Ureter (tissue), 1 donor: ENCODE measurements at places on chromosomes 12 and 14. TPM values are rescaled to one million over a fixed set of nuclear protein-coding genes. Genes with fewer than 3 reads are reported as not detected.

The TTC6 gene
- 21.3 TPM for total RNA-seq

The TAS2R13 gene
- total RNA-seq, result 7.9 TPM

- no peak for DNase-seq
These were observed 15.9 kb upstream of the ATP6V0A2 start for GRCh38 chr12:123696207-123696606.

The SMCO3 gene
- not detected for total RNA-seq

DNA sequence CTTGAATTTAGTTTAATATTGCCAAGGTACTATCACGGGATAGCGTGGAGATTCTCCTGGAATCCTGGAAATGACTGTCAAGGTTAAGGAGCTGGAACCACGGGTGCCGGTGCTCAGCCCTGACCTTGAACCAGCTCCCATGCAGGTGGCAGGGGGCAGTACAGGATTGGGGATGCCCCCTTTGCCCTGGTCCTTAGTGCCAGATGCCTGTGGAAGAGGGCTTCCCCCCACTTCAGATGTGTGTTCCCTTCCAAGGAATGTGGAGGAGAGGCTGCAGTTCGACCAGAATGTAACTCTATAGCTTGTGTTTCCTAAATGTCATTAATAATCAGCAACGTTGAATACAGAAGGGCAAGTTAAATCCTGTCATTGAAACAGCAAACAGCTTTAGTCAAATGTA lies 258.9 kb downstream of the VRK1 start:
- DNase-seq, result no peak

DNA sequence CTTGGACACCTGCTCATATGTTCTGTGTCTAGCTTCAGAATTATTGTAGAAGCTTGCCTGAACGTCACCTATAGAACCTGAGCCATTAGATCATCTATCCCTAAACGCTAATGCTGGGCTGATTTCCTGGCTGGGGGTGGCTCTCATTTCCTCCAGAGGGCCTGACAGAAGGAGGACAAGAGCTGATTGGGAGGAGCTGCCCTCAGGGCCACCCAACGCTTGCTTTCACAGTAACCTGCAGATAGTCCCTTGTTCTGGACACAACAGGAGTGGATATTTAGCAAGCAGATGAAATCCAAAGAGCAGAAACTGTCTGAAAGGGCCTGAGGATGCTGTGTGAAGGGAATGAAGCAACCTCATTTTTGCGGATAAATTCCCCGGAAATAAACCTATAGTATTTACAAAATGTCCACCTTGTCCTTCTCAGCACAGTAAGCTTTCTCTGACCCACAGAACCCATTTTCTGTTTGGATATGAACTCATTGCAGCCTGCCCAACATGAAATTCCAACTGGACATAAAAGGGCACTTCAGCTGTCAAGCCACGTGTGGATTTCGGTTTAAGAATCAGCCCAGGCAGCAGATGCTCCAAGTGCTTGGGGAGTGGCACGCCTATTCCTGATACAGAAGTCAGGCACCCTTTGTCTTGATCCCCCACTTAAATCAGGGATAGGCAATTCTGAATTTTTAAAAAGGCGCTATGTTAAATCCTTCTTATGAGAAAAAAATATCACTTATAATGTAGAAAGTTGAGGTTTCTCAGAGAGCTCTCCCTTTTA lies 32.8 kb upstream of the TUBA1C start:
- no peak for DNase-seq

The TNFAIP2 gene
- total RNA-seq, result 720 TPM

GRCh38 chr12:24852420-24852819 lies 96.5 kb downstream of the BCAT1 start:
- no peak for DNase-seq

- DNase-seq, result no peak
These were observed 3.0 kb downstream of the SRRM4 start for GRCh38 chr12:118984161-118984943.
